ENCODE measurements at places on chromosomes 7 and 10. TPM values are rescaled to one million over a fixed set of nuclear protein-coding genes. Genes with fewer than 3 reads are reported as not detected.

PON1 gene
- not detected for total RNA-seq

NME8 gene
- total RNA-seq: not detected

ASL gene
- total RNA-seq: 50.4 TPM

MYL10 gene
- total RNA-seq: not detected

DNA sequence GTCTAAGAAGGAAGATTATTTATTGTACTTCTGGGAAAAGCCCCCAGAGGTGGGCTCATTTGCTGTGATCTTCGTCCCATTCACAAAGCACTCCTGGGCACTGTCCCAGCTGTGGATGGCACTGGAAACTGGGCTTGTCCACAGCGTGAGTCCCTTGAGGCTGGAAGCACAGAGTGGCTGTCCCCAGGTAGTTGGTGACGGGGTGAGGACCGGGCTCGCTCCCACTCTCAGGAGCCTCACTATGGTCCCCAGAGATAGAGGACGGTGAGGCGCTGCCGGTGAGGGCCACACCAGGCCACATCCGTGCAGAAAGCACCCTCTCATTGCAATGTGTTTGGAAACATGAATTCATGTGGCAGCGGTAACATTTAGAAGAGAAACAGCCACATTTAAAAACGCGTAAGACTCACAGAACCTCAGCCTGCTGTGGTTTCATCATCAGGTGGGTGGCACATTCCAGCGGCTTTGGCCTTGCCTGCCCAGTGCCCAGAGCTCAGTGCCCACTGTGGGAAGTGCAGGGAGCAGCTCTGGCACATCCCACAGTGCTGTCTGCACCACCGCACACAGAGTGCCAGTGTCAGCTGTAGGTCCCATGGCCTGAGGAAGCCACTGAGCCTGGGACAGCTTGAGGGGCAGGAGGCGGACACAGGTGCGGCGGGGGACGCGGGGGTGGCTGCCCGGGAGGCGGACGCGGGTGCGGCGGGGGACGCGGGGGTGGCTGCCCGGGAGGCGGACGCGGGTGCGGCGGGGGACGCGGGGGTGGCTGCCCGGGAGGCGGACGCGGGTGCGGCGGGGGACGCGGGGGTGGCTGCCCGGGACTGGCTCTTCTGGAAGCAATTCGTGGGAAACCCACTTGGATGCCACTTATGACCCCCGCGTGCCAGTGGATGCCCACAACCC, 449.8 kb downstream of the DNAJB6 start:
- H3K4me1 ChIP-seq: no peaks in the 10 kb centered on the region
- H3K4me3 ChIP-seq: no peak overlapping the region
- no peaks in the 10 kb centered on the region for H3K27me3 ChIP-seq
- DNase-seq: no peak

- no peak overlapping the region for H3K4me3 ChIP-seq
- no peak overlapping the region for H3K27ac ChIP-seq
- H3K4me1 ChIP-seq: no peaks in the 10 kb centered on the region
- H3K27me3 ChIP-seq: no peaks in the 10 kb centered on the region
These were observed 51.6 kb downstream of the HBP1 start for GRCh38 chr7:107220356-107220755.

GRCh38 chr10:75040576-75040975, 70.9 kb upstream of the SAMD8 start:
- no peak for DNase-seq
- no peaks in the 10 kb centered on the region for H3K4me1 ChIP-seq
- no peaks in the 10 kb centered on the region for H3K36me3 ChIP-seq
- H3K27ac ChIP-seq: no peak overlapping the region
- H3K27me3 ChIP-seq: no peaks in the 10 kb centered on the region
- H3K4me3 ChIP-seq: no peak overlapping the region

DNA sequence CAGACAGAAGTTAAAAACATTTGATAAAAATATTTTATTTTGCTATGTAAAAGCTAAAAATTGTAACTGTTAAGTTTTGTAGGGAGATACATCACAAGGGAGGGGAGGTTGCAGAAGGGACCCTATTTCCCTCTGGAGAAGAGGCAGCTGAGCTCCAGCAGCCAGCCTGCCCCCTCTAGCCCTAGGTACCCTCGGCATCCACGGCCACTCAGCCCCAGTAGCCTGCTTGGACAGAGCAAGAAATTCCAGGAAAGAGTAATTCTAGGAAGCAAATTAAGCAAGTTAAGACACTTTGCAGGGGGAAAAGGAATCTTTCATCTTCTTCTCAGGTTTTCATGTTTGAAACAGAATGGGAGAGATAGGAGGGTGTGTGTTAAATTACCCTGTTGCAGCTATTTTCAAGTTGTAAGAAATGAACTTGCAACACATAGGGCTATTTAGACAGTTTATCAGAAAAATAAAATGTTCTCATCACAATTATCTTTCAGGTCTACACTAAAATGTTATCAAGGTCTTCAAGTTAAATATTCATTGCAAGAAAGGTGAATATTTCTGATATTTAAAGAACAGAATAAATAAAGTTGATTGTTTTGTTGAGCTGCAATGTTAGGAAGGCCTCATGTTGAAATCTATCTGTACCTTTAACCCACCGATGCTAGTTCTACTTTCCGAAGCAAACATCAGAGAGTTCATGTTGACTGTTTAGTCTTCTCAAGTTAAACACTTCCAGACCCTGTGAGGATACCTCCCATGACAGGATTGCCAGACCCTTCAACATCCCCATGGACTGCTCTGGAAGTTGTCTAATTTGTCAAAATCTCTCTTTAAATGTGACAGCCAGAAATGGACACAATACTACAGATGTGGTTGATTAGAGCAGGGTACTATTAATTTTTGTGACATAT, 5.5 kb downstream of the SGCE start:
- no peak overlapping the region for H3K4me3 ChIP-seq
- no peaks in the 10 kb centered on the region for H3K4me1 ChIP-seq
- no peaks in the 10 kb centered on the region for H3K27me3 ChIP-seq
- no peaks in the 10 kb centered on the region for H3K36me3 ChIP-seq
- DNase-seq: no peak

GRCh38 chr7:11290863-11291262, 317.2 kb downstream of the PHF14 start:
- no peaks in the 10 kb centered on the region for H3K27me3 ChIP-seq
- no peak overlapping the region for H3K27ac ChIP-seq
- no peak overlapping the region for H3K4me3 ChIP-seq

- H3K27me3 ChIP-seq: no peaks in the 10 kb centered on the region
- H3K4me3 ChIP-seq: no peak overlapping the region
- peak overlapping the region; percentile 68 for H3K27ac ChIP-seq
- no peaks in the 10 kb centered on the region for H3K36me3 ChIP-seq
These were observed 69.0 kb downstream of the CREM start for GRCh38 chr10:35195361-35196306.

DNA sequence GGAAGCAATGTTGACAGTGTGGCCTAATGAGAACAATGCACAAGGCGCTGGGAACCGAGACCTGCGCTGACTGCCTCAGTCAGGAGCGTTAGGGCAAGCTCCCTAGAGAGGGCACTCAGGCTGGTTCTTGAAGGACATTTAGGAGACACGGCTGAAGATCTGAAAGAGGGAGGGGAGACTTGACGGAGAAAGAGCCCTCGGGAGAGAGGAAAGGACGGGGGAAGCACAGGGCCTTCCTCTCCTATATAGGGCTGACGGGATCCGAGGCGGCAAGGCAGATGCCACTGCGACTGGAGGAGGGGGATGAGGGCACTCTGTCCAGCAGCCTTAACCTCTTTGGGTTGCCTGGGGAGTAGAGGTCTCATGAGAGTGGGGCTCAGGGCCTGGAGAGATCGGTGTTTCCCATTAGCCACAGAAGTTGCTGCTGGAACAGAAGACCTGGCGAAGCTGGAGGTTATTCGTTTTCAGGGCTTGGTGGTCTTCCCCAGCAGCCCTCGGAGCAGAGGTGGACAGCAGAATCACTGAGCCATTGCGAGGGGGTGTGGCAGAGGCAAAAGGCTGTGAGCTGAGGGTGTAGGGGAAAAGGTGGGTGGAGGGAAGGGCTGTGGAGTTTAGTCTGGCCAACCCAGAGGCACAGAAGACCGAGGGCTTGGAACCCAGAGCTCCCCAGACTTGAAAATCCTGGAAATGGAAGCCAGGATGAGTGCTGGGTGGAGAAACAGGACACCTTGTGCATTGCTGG, 36.0 kb downstream of the CLEC2L start:
- no peak overlapping the region for H3K27ac ChIP-seq
- H3K4me1 ChIP-seq: no peaks in the 10 kb centered on the region
- DNase-seq: no peak
- no peaks in the 10 kb centered on the region for H3K27me3 ChIP-seq

DNA sequence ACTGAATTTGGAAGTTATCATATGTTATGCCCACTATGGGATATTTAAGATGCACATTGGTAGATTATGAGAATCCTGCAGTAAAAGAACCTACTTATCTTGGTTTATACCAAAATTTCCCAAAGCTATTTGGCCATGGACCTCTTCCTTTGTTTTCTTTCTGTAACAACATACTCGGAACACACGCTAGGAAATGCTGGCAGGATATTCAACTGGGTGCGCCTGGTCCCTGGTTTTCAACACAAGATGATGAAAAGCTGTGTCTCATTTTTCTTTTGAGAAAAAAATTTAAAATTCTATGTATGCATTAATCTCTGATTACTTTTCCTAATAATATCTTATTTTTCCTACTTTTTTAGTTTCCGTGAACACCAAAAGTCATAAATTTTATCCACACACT, 128.5 kb upstream of the NRP1 start:
- H3K4me1 ChIP-seq: peaks cover 15% of the 10 kb centered on the region
- no peaks in the 10 kb centered on the region for H3K27me3 ChIP-seq
- no peaks in the 10 kb centered on the region for H3K36me3 ChIP-seq
- no peak overlapping the region for H3K27ac ChIP-seq
